ENCODE measurements at places on chromosomes 6 and 20.

- DNase-seq, result peak; percentile 90
Measured at GRCh38 chr6:33276864-33277662, at the start of gene B3GALT4. B3GALT4 (plus strand) TSS chr6:33277123; CDS start chr6:33277420, 297 bp downstream.

DNA sequence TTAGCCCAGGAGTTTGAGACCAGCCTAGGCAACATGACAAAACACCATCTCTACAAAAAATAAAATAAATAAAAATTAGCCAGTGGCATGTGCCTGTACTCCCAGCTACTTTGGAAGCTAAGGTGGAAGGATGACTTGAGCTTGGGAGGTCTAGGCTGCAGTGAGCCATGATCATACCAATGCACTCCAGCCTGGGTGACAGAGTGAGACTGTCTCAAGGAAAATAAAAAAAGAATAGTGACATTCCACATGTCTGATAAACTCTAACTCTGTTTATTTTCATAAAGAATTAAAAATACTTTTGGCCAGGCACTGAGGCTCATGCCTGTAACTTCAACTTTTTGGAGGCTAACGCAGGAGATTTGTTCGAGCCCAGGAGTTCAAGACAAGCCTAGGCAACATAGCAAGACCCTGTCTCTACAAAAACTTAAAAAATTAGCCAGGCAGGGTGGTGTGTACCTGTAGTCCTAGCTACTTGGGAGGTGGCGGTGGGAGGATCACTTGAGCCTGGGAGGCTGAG lies 115.1 kb downstream of the GJA1 start:
- no peak for DNase-seq

DNA sequence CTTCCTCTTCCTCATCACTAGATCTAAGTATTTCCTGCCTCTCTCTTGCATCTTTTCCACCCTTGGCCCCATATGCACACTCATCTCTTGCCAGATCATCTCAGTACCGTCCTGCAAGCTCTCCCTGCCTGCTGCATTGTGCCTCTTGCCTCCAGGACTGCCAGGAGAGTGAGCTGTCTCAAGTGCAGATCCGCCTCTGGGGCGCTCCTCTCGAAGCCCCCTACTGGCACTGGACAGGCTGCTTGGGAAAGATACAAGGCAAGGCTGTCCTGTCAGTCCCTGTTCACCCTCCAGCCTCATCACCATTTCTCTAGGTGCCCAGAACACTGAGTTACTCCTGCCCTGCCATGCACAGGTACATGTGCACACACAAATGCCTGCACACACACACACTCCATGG lies 10.2 kb downstream of the SYNDIG1 start:
- no peak for DNase-seq

DNA sequence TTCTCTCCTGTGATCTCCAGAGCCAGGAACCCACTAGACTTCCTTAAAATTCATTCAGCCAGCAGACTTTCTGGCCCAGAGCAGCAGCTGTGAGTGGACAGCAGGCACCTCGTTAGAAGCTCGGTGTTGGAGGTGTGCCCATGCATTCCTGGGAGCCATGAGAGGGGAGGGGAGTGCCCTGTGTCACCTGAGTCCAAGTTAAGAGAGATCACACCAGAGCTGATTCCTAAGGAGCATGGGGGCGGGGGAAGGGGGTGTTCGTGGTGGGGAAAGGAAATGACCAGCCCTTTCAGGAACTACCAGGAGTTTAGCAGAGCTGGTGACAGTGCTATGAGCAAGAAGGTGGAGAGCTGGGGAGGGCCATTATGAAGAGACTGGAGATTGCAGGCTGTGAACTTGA lies 46.9 kb downstream of the GFRA4 start:
- DNase-seq, result no peak

GRCh38 chr6:41155132-41155805 lies 1.1 kb upstream of the TREML1 start:
- no peak for DNase-seq

- no peak for DNase-seq
Measured at GRCh38 chr20:32667027-32667426, 6.7 kb downstream of the C20orf203 start.

DNA sequence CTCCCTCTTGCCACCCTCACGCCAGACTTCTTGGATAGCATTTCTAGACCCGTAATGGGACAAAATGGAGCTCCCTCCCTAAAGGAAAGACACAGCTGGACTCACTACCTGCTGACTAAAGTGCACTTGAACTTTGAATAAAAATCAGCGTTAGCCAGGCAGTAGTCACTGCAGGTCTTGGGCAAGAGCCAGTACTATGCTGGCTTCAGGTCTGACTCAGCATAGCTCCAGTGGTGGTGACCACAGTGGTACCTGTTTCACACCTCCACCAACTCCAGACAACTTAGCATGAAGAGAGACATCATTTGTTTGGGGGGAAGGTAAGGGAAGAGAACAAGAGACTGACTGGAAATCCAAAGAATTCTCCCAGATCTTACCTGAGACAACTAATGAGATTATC lies 906.8 kb downstream of the GRIK2 start:
- no peak for DNase-seq

DNA sequence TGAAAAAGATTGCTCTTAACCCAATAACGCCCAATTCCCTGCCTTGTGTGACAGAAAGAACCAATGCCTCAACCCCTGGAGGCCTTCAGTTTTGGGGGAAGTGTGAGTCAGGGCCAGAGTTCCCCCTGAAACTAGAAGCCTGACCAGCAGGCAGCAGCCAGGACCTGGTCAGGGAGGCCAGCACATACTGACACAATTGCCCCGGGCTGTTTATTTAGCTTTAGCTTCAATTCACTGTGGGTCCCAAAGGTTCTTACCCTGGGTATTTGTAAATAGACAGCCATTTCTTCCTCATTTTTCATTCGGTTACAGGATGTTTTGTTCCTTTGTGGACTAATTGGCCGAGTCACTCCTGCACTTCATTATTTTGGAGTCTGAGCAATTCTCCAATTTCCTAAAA lies 195.6 kb downstream of the PKHD1 start:
- DNase-seq, result no peak
